ENCODE measurements at places on chromosomes 2 and 18.

DNA sequence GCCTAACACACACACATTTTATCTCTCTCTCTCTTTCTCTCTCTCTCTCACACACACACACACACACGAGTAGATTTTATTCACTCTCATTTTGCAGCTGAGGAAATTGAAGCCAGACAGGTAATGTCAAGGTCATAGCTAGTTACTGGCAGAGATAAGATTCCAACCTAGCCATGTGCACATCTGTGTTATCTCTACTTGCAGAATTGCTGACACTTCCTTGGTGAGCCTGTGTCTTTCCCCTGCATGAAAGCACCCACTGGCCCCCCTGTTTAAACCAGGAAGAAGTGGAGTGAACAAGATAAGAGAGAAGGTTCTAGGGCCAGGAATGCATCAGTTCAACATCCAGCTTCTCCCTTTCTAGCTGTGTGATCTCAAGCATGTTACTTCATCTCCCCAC is 423.7 kb downstream of the TXNL1 start:
- no peak for DNase-seq

- DNase-seq = no peak
Measured at GRCh38 chr2:52423111-52423510, 1344.5 kb upstream of the CHAC2 start.

DNA sequence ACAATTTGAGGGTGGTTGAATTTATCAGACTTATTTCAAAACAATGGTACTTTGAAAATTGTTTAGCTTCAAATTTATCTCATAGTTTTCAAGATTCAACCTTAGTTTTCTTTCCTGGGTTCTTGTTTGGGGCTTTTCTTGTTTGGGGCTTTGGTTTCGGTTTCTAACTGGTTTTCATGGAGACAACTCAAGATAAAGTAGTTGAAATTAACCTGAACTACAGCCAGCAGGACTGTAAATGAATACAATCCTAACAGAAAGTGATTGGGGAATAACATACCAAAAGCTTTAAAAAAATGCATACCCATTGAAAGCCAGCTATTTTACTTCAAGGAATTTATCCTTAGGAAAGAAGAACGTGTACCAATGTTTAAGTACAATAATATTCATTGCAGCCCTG is 133.5 kb upstream of the SLC14A2 start:
- no peak for DNase-seq

DNA sequence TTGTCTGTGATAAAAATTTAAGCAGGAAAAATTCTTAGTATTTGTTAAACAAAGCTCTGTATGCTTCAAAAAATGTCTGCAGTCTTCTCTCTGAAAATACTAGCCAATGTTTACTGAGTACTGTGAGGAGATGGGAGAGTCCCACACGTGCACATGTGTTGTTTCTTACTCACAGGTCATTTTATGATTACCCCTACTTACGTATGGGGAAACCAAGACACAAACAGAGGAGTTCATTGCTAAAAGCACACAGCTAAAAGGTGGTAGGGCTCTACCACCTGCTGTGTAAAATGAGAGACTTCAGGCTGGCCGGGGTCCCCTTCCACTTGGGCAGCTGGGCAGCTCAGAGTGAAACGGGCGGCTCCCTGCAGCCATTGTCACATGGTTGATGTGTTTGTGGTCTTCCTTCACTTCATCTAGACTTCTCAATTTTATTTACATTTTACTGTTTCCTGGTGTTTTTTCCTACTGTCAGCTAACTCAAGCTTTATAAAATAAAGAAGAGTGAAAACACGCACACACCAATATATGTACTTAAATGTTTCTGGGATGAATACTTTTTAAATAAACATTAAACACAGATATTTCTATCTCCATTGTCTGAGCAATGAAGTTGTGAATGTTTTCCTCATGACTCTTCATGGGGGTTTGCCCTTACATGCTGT is 71.2 kb downstream of the MBP start:
- no peak for DNase-seq

DNA sequence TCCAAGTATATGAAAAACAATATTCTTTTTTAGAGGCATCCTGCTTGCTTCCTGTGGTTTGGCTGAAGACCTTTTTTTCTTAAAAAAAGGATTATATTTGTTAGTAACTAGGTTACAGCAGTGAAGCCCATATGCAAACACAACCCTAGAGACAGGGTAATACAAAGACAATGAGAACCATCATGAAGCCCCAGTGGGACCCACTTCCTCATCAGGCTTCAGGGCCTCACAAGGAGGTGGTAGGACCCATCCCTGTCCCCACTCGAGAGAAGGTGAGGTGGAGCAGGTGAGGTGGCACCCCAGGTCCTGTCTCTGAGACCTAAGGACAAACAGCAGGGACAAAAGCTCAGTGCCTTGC is 80.3 kb downstream of the EDAR start:
- DNase-seq = no peak

All from urothelium cell line (cell line).